Epithelial cell of esophagus (primary cell): ENCODE measurements at places on chromosomes 4 and X.

DNA sequence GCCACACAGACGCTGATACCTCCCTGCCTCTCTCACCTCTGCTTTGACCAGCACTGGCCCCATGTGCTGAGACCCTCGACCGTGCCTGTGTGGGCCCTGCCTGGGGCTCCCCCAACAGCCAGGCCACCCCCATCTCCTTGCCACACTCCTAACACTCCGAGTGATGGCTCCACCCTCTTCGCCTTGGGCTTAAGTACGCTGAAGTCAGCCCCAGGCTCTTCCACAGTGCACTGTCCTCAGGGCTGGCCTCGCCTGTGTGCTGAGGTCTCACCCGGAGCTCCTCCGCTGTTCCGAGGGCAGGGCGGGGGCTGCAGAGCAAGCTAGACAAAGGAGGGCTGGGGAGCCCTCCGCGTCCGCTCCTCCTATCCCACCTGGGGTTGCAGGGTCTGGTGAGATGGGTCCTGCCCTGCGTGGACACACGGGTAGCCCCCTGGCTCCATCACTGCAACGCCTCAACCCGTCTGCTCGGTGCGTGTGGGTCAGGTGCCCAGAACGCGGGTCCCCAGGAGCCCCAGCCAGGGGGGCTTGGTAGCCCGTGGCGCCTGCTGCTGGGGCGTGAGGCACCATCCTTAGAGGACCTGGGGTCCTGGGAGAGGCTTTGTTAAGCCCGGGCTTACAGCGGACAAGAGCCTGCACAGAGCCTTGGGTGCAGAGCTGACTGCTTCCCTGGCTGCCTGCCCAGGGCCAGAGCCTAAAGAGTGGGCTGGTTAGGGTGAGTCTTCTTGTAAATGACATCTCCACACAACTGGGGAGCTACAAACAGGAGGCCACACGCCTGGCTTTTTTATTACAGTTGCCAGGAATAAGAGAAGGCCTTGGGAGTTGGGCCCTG, 42.6 kb upstream of the NKX1-1 start:
- DNase-seq, result no peak

DNA sequence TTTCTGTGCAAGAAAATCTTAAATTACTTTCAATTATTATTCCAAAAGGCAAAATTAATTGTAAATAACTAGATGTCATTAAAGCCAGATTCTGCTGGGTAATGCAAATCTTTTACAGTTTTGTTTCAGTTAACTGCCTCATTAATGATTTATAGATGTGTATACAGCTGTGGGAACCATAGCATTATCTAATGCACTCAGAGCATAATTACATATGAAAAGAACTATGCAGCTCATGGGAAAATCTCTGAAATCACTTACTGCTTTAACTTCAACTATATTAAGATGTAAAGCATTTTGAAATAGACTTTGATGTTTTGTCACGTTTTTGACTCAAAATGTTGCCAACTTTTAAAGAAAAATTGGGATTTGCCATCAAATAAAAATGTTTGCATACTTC, 630.3 kb upstream of the KLHL4 start:
- no peak for DNase-seq

GRCh38 chr4:164320847-164321246, 433.1 kb upstream of the SMIM31 start:
- DNase-seq, result no peak

GRCh38 chr4:144645631-144646522, at the start of gene HHIP:
Gene HHIP (plus strand): TSS chr4:144646156. CDS start chr4:144646676, 520 bp downstream.
- DNase-seq, result peak; percentile 23

DNA sequence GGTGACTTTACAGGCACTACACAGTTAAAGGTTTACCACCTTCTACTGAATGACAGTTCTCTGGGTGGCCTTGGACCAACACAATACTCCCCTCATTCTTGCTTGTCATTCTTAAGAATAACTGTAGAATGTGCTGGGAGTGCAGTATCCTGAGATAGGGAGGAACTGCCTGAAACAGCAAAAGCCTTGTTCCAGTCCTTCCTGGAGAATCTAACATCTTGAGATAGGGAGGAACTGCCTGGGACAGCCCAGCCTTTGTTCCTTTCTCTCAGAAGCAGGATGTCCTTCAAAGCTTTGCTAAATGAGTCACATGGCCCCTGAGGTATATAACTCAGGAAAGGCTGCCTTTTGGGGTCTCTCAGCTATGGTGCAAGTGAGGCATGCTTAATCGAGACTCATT, 145.7 kb upstream of the MBNL3 start:
- no peak for DNase-seq

DNA sequence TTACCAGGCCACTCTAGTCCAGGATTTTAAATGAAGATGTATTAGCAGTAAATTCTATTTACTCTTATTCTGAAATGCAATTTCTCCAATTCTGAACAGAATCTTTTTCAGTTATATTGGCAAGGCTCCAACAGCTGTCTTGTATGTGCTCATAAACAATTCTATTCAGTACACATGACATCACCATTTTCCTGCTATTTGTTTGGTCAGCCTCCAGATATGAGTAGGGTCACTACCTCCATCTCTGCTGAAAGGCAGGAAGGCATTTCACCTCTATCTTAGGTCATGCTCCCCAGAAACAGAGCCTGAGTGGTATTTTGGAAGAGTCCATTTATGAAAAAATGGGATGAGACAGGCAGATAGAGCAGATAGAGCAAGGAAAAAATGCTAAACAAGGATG, 151.1 kb upstream of the ADGRL3 start:
- DNase-seq, result no peak

- DNase-seq, result peak; percentile 34
These were observed 120.2 kb upstream of the PJA1 start for GRCh38 chrX:69285401-69285877.

GRCh38 chr4:81509191-81509590, 37.5 kb upstream of the RASGEF1B start:
- DNase-seq, result no peak
